ENCODE measurements at places on chromosomes 2 and 18. TPM values are rescaled to one million over a fixed set of nuclear protein-coding genes. Genes with fewer than 3 reads are reported as not detected.

DNA sequence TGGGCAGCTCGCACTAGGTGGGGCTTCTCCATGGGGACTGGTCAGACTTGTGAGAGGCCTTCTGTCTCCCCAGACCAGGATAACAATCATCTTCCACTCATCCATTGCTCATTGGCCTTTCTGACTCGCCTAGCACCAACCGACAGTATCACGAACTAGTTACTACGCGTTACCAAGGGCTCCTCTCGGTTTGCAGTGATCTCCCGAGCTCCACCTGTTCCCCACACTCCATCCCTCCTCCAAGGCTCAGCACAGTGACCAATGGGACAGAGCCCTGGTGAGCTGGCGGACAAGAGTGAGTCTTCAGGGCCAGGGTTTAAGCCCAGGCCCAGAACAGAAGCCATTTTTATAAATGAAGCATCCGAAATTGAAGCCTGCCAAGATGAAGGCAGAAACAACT lies 42.8 kb upstream of the SMAD7 start:
- no peaks in the 10 kb centered on the region for H3K4me1 ChIP-seq
- DNase-seq: no peak
- H3K27me3 ChIP-seq: no peaks in the 10 kb centered on the region
- H3K36me3 ChIP-seq: no peaks in the 10 kb centered on the region

DNA sequence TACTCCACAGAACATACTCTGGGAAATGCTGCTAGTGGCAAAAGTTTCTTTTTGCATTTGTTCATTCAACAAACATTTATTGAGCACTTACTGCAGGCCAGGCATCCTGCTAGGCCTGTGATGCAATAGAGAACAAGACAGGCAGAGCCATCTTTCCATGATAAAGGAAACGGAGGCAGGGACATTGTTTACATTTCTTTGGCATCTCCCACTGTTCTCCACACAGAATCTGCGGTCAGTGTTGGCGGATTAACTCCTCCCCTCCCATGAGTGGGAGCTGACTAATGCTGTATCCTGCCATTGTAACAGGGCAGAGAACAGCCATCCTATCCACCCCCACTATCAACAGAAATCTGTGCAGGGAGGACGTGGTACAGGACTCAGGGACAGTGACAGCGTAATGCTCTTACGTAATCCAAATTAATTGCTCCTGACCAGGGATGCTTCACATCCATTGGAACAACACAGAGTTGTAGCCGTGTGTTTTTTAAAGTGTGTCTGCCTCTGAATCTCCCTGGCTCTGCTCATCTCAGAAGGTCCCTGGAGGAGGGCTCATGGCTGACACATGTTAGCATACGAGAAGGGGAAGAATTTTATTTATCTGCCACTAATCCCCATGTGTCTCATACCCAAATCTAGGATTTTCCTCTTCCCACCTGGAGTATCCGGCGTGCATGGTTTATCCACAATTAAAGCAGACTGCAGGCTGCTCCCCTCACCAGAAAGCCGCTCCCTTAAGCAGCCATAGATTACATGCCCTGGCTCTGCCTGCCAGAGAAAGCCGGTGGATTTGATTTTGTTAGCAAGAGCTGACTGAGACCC lies 32.3 kb downstream of the STEAP3 start:
- no peaks in the 10 kb centered on the region for H3K27me3 ChIP-seq
- no peak for DNase-seq
- no peaks in the 10 kb centered on the region for H3K36me3 ChIP-seq
- no peak overlapping the region for H3K4me3 ChIP-seq
- H3K27ac ChIP-seq: no peak overlapping the region
- no peaks in the 10 kb centered on the region for H3K4me1 ChIP-seq

DNA sequence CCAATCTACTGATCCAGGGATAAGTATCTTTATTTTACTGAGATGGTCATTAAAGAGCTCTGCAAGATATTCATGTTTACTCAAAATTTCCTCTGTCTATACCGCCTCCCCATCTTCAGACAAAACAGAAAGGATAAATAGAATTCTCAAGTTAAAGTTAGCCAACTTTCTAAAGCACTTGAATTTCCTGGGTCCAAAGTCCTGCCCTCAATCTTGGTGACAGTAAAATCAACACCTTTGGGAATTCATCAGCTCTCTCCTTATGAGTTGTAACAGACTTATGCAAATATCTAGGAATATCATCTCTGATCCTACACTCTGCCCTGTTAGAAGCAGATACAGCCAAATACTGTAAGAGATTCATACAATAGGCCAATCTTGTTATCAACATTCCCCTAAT lies 122.5 kb upstream of the HAAO start:
- DNase-seq: no peak
- no peaks in the 10 kb centered on the region for H3K36me3 ChIP-seq
- H3K27ac ChIP-seq: no peak overlapping the region
- no peaks in the 10 kb centered on the region for H3K4me1 ChIP-seq

Gene NEU2
- polyA plus RNA-seq: not detected

DNA sequence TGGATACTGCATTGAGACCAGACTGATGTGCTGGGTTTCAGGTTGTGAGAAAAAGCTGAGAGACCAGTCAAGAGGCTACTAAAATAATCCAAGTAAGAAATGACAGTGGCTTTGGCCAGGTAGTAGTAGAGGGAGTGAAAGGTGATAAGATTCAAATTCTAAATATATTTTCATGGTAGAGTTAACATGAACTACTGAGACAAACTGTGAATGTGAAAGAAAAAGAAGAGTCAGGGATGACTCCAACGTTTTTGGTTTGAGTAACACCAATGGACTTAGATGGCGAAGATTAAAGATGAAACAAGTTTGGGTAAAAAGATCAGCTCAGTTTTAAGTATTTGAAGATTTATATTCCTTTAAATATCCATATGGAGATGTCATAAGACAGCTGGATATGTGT lies 209.4 kb downstream of the ZEB2 start:
- H3K27me3 ChIP-seq: no peaks in the 10 kb centered on the region
- peaks cover 2% of the 10 kb centered on the region for H3K36me3 ChIP-seq

Gene C2orf92
- 0.54 TPM for polyA plus RNA-seq

Gene PLEK
- 239 TPM for polyA plus RNA-seq

GRCh38 chr18:73645160-73645715 lies 502.4 kb downstream of the FBXO15 start:
- H3K27ac ChIP-seq: no peak overlapping the region
- H3K4me3 ChIP-seq: no peak overlapping the region
- H3K4me1 ChIP-seq: no peaks in the 10 kb centered on the region
- DNase-seq: no peak
- no peaks in the 10 kb centered on the region for H3K36me3 ChIP-seq
- no peaks in the 10 kb centered on the region for H3K27me3 ChIP-seq

GRCh38 chr2:47346107-47346506 lies 56.8 kb upstream of the MSH2 start:
- H3K36me3 ChIP-seq: no peaks in the 10 kb centered on the region
- DNase-seq: no peak
- no peak overlapping the region for H3K27ac ChIP-seq
- H3K4me3 ChIP-seq: no peak overlapping the region
- H3K4me1 ChIP-seq: peaks cover 4% of the 10 kb centered on the region

Gene MTX2
- 64.8 TPM for polyA plus RNA-seq

DNA sequence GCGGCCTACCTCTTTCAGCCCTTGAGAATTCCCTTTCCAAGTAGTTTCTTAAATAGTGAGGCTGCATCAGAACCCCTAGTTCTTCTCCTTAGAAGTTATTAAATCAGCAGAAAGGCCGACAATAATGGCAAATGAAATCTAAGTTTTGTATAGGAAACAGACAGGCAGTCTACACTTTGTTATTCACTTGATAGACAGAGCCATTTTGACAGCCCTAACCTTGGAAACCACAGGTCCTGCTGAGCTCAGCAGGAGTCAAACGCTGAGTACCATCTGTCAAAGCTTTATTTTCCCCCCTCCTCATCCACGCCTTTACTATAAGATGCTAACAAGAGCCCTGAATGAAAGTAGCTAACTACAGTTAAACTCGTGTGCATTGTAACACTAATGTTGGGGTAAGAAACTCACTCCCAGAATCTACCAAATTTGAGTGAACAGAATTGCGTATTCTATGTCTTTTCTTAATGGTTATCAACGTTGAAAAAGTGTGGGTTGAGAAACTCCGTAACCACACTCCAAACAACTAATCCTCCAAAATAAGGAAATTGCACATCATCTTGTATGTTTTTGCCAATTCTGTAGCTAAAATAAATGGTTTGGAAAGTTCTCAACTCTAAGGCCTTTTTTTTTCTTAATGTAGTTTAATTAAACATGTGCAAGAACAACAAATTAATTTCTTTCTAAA lies 90.6 kb upstream of the EFEMP1 start:
- H3K4me1 ChIP-seq: no peaks in the 10 kb centered on the region
- no peak for DNase-seq
- no peaks in the 10 kb centered on the region for H3K27me3 ChIP-seq
- no peaks in the 10 kb centered on the region for H3K36me3 ChIP-seq

- no peaks in the 10 kb centered on the region for H3K4me1 ChIP-seq
- no peak overlapping the region for H3K4me3 ChIP-seq
- no peak overlapping the region for H3K27ac ChIP-seq
- H3K27me3 ChIP-seq: no peaks in the 10 kb centered on the region
These were observed 387.3 kb downstream of the PLCL1 start for GRCh38 chr2:198191651-198192050.

DNA sequence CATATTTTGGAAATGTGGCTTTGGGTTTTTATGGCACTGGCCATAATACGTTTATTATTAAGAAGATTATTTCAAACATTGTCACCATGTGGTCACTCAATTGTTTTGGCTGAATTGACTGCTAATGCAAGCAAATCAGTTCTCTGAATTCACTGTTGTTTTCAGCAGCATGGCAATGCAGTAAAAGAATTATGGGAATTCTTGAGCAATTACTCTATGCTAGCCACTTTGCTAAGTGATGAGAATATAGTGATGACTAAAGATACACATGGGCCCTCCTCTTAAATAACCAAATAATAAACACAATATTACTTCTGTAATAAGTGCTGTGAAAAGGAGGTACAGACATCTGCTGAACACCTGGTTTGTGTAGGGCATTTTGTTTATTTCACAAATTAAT lies 58.0 kb upstream of the FANCL start:
- no peak overlapping the region for H3K4me3 ChIP-seq
- DNase-seq: no peak
- no peaks in the 10 kb centered on the region for H3K4me1 ChIP-seq
- H3K27ac ChIP-seq: no peak overlapping the region
- no peaks in the 10 kb centered on the region for H3K27me3 ChIP-seq
- H3K36me3 ChIP-seq: no peaks in the 10 kb centered on the region

DNA sequence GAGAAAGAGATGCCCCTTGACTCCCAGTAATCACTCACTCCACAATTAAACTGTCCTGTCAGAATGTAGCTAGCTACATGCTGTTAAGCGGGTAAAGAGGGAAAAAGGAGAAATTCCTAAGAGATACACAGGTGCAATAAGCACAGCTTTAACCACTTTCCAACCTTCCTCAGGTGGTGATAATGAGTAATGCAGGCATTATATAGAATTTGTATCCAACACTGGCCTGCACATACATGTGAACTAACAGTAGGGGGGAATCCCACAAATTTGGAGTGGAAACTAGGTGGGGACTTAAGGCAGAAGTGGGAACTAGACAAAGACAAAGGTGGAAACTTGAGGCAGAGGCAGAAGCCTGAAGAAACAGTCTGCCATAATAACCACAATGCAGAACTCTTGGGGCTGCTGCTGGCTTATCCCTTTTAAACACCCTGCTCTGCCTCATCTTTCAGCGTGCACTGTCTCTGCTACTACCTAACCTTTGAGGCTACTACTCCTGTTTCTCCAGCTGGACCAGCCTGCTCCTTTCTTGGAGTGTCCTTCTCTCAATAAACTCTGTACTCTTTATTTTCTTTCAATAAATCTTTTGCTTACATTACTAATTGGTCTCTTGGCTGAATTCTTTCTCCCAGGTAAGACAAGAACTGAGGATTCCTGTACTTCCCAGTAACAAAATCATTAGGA lies 259.7 kb downstream of the PDE11A start:
- H3K27ac ChIP-seq: no peak overlapping the region
- H3K36me3 ChIP-seq: no peaks in the 10 kb centered on the region
- H3K27me3 ChIP-seq: no peaks in the 10 kb centered on the region
- no peaks in the 10 kb centered on the region for H3K4me1 ChIP-seq

- no peaks in the 10 kb centered on the region for H3K4me1 ChIP-seq
- DNase-seq: no peak
- H3K27ac ChIP-seq: no peak overlapping the region
- no peak overlapping the region for H3K4me3 ChIP-seq
These were observed 264.3 kb downstream of the ZNF516 start for GRCh38 chr18:76230791-76231190.

- no peak for DNase-seq
- no peak overlapping the region for H3K27ac ChIP-seq
- H3K4me1 ChIP-seq: peaks cover 2% of the 10 kb centered on the region
- H3K4me3 ChIP-seq: no peak overlapping the region
- no peaks in the 10 kb centered on the region for H3K36me3 ChIP-seq
- H3K27me3 ChIP-seq: no peaks in the 10 kb centered on the region
These were observed 34.3 kb upstream of the PPP1CB start for GRCh38 chr2:28717339-28717758.

Gene SH3RF3
- 1.1 TPM for polyA plus RNA-seq

Gene CYTIP
- polyA plus RNA-seq: 73.2 TPM

All from GM12878 (cell line).